ENCODE measurements at places on chromosomes 4 and X.

DNA sequence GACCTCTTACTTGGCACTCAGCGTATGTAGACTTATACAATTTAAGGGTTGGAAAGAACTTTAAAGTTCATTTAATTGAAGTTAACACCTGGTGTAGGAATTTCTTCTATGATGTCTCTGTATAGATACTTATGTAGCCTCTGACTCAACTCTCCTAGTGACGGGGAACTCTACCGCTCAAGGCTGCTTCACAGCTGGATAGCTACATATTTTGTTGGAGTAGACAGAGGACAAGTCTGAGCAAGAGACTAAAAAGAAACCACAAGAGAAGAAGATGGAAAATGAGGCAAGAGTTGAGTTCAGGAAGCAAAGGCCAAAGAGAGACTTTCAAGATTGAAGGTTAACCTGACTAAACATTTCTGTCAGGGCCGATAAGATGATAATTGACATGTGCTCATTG lies 52.6 kb downstream of the GPR50 start:
- DNase-seq, result no peak

DNA sequence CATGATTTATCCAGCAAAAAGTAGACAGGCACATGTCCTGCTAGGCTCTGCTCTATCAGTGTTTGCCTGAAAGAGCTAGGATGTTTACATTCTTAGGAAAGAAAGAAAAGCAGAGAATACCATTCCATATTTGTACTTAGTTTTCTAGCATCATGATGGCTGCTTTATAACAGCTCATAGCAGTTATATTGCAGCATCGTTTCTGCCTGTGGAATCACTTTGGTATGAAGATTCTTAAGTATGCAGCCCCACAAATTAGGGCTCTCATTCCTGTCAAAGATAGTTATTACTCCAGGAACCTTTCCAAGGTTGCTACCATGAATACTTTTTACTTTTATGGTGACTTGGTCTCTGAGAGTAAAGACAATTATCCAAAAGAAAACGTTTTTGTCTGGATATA lies 119.0 kb upstream of the MYOZ2 start:
- no peak for DNase-seq

DNA sequence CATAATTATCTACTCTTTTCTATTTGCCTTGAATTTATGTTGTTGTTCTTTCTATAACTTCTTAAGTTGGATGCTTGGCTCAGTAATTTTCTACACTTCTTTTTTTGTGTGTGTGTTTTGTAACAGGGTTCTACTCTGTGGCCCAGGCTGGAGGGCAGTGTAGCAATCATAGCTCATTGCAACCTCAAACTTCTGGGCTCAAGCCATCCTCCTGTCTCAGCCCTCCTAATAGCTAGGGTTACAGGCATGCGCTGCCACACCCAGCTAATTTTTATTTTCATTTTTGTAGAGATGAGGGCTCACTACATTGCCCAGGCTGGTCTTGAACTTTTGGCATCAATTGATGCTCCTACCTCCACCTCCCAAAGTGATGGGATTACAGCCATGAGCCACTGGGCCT lies 20.7 kb upstream of the UCHL1 start:
- no peak for DNase-seq

DNA sequence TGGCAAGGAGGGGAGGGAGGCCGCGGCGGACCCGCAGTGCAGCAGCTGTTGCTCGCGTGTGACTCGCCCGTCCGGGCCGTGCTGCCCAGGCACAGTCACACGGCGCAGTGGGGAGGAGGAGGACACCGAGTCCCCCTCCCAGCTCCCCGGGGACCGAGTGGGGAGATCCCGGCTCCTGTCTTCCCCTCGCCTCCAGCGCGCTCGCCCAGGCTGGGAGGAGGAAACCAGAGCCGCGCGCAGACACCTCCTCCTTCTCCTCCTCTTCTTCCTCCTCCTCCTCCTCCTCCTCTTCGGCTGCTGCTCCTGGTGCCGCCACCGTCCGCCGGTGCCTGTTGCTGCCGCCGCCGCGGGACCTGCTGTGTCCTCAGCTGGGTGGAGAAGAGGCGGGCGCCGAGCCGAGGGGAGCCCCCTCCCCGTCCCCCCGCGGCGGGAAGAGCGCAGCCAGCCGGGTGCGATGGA lies at the start of gene TBC1D1:
TBC1D1 (plus strand) TSS at position 284 of the 459 bp plus-strand sequence. CDS start 11,012 bp downstream, outside the sequence.
- DNase-seq, result peak; percentile 52

- no peak for DNase-seq
These were observed 2.7 kb downstream of the SMAD1 start for GRCh38 chr4:145484225-145484846.

- DNase-seq, result no peak
These were observed 38.1 kb upstream of the ATXN3L start for GRCh38 chrX:13357925-13358324.

DNA sequence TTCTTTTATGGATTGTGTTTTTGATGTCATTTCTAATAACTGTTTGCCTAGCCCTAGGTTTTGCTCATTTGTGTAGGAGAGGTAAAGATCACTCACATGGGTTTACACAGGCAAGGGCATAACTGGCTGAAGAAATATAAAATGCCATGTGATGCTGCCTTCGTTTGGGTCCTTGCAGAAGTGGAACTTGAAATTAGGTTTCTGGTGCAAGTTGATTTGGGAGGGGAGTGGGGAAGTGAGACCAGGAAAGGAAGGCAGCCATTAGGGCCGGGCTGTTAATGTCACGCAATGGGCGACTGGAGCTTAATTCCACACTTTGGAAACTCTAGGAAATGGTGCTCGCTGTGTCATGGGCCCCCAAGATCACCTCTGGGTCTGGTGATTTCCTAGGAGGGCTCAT lies 14.5 kb downstream of the CLCN4 start:
- DNase-seq, result no peak

GRCh38 chrX:15785176-15785750 lies 5.0 kb upstream of the ZRSR2 start:
- no peak for DNase-seq

All from activated CD4-positive, alpha-beta T cell treated with anti-CD3 and anti-CD28 coated beads, Interleukin-2, amount 10 ng/mL, durations not matched to agents 7 days and 5 days (primary cell).